NCI-H524 treated with DMSO at 0.1 percent for 48 hours (cell line): ENCODE measurements at places on chromosomes 2 and 18.

DNA sequence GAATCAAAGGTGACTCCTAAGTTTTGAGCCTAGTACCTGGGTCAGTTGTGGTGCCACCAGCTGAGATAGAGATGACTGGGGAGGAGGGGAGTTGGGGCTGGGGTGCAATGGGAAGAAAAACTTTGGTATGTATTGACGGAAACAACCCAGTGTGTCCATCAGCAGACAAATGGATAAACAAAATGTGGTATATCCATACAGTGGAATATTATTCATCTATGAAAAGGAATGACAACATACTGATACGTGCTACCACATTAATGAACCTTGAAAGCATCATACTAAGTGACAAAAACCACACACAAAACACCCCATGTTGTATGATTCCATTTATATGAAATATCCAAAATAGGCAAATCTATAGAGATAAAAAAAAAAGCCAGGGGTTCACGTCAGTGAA is 41.1 kb upstream of the GPR155 start:
- no peak for DNase-seq

DNA sequence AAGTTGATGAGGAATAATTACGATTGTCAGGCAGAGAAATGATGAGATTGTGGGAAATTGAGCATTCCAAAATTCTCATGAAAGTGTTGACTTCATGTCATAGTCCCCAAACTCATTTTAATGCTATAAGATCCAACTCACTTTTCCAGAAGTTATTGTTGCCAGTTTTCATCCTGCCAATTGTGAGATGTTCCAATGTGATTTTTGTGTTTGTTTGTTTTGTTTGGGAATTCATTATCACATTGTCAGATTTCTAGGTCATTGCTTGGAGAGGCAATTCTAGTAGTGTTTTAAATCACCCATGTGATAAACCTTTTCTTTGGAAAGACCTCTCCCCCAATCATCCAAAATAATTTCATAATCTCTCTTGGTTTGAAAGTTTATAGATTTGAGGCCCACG is 86.0 kb upstream of the ACVR2A start:
- no peak for DNase-seq

- DNase-seq = no peak
Observed at GRCh38 chr18:13260197-13260934, 41.8 kb downstream of the LDLRAD4 start.

DNA sequence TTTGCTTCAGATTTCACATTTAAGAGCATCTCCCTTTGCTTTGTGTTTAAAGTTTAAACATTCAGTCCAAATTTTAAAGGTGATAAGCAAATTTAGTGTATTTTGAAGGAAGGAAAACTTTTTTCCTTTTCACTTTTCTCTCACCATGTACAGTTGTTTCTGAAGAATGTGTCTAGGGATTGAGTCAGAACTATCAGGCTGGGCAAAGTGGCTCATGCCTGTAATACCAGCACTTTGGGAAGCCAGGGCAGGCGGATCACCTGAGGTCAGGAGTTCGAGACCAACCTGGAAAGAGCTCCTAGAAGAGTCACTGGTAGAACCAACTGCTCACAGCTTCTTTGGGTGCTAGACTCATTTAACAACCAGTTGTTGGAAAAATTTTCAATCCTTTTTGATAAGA is 327.0 kb upstream of the THUMPD2 start:
- DNase-seq = no peak

DNA sequence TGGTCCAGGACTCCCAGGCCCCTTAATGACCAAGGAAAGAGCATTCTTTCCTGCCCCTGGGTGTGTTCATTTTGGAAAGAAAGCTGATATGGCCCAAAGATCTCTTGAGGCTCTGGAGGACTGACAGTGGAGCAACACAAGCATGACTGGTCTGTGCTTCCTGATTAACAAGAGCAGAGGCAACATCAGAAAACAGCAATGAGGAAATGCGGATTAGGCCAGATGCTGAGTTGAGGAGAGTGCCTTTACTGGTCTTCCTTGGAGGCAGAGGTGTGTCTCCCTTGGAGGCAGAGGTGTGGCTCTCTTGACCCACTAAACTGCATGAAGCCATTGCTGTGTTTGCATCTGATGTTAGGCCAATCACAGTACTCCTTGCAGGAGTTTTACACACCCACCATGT is 19.9 kb downstream of the IL36B start:
- no peak for DNase-seq

DNA sequence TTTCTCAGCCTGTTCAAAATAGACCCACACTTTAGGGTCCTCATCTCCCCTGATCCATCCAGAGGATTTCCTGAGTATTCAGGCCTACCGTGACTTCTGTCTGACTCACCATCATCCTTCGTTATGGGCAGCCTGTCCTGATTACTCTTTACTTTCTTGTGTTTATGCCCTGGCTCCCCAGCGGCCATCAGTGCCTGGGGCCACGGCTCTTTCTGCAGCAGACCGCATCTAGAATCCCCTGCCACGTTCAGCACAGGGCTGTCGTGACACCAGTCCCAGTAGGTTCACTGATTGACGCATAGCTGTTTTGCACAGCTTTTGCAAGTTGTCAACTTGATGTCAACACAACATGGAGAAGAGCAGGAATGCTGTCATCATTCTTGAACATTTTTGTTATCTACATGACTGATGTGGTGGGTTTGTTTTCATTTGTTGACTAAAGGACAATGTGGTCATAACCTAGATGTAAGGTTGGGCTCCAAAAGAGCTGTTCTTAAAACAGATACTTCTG is 225.6 kb downstream of the HAUS1 start:
- DNase-seq = no peak

DNA sequence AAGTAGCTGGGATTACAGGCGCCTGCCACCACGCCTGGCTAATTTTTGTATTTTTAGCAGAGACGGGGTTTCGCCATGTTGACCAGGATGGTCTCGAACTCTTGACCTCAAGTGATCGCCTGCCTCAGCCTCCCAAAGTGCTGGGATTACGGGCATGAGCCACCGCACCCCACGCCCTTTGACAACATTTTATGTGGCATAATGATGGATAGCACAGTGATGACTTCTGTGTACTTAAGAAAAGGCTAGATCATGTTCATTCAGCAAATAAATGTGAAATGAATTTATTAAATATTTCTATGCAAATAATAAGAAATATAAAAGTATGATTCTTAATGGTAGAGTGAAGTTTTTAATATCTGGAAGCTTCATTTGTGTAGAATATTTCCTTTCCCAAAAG is 2.6 kb upstream of the HTR2B start:
- no peak for DNase-seq

DNA sequence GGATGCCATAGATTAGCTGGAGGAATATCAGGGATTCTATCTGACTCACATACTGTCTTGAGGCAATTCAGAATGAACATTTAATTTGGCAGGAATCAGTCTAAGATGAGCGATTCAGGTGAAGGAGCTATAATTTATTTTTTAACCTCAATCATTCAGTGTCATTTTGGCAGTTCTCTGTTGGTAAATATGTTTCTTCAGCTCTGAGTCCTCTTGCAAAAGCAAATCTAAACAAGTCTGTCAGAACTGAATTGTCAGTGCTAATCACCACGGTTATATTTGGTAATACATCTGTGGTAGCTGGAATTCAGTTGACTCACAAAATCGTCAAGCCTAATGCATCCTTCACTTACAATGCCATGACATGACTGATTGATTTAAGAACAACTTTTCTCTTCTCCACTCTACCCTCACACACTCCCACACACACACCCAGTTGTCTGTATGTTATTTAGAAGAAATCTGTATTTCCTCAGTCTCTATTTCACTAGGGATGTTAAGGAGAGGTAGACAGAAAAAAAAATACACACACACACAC is 516.6 kb upstream of the NXPH2 start:
- DNase-seq = no peak

DNA sequence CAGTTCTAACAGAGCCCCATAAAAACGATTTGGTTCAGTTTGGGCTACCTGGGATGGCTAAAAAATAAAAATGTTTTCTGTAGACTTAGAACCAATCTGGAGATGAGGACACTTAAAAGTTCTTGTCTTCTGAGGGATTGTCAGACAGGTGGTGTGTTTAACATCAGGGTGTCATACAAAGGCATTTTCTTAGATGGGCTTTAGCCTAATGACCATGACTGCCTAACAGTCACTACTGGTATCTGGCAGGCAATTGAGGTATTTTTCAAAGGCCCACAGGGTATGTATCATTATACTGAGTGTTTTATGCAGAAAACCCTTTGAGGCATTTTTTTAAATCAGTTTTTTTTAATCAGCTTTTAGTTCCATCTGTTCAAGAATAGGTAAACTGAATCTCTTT is 341.4 kb downstream of the PARD3B start:
- DNase-seq = no peak

GRCh38 chr18:79208906-79209305 is 139.7 kb downstream of the ATP9B start:
- no peak for DNase-seq

DNA sequence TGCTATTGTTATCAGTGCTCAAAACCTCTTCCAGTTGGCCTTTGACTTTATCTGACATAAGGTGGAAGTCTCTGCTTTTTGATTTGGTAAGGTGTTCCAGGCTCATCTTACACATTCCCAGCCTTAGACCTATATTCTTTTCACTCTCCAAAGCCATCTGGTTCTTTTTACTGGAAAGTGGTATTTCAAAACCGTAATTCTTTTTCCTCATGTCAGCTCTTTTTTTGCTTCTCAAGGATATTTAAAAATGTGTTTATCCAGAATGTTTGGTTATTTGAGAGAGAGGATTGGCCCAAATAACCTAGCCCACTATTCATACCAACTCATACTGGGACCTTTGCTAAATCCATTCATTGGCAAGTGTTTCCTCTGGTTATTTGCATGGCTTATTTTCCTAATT is 411.2 kb upstream of the PIK3C3 start:
- no peak for DNase-seq

DNA sequence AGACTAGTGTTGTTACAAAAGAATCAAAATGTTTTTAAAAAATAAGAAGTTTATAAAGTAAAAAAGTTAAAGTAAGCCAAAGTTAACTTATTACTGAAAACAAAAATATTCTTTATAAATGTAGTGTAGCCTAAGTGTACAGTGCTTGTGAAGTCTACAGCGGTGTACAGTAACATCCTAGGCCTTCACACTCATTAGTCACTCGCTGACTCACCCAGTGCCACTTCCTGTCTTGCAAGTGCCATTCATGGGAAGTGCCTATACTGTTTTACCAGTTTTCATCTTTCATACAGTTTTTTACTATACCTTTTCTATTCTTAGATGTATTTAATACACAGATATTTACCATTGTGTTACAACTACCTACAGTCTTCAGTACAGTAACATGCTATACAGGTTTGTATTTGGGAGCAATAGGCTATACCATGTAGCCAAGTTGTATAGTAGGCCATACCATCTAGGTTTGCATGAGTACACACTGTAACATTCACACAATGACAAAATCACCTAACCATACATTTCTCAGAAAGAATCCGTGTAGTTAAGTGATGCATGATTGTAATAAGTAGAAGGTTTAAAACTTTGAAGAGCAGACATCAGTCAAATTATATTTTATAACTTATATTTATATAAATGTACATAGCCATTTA is 13.4 kb downstream of the SERPINB7 start:
- DNase-seq = no peak

DNA sequence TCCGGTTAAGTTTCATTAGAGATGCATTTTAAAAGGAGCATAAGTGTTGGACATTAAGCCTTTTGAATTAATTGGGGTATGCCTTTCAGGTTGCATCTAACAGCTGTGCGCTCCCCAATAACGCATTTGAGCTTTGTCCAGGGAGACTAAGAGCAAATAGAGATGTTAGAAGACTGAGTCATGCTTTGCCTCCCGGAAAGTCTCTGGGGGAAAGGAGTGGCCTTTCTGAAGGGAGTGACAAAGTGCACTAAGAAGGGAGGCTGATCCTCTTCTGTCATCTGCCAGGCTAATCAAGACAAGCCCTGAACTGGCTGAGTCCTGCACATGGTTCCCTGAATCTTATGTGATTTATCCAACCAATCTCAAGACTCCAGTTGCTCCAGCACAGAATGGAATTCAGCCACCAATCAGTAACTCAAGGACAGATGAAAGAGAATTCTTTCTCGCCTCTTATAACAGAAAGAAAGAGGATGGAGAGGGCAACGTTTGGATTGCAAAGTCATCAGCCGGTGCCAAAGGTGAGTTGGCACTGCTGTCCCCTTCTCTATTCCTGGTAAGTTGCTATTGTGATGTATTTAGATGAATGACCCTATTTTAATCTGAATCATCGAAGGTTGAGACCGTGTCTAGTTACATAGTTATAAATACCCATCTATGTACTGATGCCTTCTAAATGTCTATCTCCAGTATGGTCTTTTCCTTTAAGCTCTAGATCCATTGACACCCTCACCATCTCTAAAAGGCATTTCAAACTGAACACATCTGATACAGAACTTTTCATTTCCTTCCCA is 12.1 kb downstream of the TTL start:
- DNase-seq = no peak

GRCh38 chr2:1949265-1949664 is 204.9 kb upstream of the PXDN start:
- DNase-seq = no peak

- no peak for DNase-seq
Observed at GRCh38 chr2:76295762-76296161, 585.0 kb upstream of the GCFC2 start.

DNA sequence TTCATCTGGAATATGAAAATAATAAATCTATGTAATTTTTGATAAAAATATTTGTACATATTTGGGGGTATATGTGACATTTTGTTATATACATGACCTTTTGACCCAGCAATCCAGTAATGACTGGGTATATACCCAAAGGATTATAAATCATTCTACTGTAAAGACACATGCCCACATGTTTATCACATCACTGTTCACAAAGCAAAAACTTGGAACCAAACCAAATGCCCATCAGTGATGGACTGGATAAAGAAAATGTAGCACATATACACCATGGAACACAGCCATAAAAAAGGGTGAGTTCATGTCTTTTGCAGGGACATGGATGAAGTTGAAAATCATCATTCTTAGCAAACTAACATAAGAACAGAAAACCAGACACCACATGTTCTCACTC is 472.1 kb upstream of the DDX18 start:
- no peak for DNase-seq

DNA sequence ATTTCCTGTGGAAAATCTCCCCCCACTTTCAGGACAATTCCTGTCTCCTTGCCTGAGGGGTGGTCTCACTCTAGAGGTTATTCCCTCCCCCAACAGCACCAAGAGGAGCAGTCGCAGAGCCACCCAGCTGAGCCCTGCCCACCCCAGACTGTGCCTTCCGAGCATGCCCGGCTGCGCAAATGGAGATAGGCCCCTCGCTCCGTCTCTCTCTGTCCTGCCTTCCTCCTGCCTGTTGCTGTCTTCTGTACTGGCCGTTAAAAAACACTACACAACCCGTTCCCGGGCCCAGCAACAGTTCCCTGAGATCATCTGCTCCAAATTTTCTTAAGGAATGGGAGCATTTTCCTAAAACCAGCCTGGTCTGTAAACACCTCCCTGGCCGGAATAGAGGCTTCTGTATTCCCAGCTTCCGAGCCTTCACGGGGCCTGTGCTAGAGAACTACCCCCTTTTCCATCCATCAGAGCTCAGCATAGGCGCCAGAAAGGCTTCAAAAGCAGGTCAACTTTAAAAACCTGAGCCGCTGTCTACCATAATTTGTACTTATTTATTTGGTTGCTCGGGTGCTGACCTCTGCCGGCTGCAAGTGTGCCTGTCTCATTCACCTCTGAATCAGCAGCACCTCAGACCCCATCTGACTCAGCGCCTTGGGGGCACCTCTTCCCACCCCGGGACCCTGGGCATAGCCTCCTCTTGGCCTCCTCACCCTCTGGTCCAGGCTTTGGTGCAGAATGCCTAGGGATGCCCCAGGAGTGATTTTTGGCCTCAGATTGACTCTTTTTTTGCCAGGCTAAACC is 159.4 kb downstream of the PXDN start:
- no peak for DNase-seq
